NCI-H1930 (cell line): ENCODE measurements at places on chromosomes 11 and 22.

- DNase-seq: no peak
Observed at GRCh38 chr11:120004723-120005122, 133.2 kb downstream of the TRIM29 start.

GRCh38 chr11:77020734-77021133 lies 13.5 kb upstream of the B3GNT6 start:
- DNase-seq: no peak

GRCh38 chr11:34036456-34036855 lies 15.1 kb upstream of the CAPRIN1 start:
- no peak for DNase-seq

GRCh38 chr11:27697679-27698275 lies 2.5 kb downstream of the BDNF start:
- no peak for DNase-seq

DNA sequence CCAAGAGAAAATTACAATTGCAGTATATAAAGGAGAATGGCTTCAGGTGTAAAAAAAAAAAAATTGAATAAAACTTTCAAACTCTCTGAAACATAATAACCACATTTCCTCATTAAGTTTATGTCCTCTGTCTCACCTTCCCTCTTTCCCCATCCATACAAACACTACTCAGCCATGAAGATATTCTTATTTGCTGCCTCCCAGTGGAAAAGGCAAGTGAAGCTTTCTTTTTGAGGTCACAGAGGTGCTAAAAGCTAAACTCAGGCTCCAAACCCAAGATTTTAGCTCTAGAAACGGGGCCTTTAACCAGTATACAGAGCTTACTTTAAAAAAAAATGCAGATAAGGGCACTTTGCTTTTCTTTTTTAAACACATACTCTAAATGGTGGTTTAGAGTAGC lies 1568.5 kb downstream of the FAM181B start:
- DNase-seq: no peak

GRCh38 chr11:16117989-16118756 lies 238.2 kb downstream of the SOX6 start:
- no peak for DNase-seq

GRCh38 chr11:12105471-12105870 lies 4.9 kb upstream of the MICAL2 start:
- no peak for DNase-seq

- no peak for DNase-seq
Observed at GRCh38 chr11:95442531-95443050, 211.6 kb upstream of the SESN3 start.
